BJ (cell line): ENCODE measurements at places on chromosomes 2 and 18. TPM values are rescaled to one million over a fixed set of nuclear protein-coding genes. Genes with fewer than 3 reads are reported as not detected.

DNA sequence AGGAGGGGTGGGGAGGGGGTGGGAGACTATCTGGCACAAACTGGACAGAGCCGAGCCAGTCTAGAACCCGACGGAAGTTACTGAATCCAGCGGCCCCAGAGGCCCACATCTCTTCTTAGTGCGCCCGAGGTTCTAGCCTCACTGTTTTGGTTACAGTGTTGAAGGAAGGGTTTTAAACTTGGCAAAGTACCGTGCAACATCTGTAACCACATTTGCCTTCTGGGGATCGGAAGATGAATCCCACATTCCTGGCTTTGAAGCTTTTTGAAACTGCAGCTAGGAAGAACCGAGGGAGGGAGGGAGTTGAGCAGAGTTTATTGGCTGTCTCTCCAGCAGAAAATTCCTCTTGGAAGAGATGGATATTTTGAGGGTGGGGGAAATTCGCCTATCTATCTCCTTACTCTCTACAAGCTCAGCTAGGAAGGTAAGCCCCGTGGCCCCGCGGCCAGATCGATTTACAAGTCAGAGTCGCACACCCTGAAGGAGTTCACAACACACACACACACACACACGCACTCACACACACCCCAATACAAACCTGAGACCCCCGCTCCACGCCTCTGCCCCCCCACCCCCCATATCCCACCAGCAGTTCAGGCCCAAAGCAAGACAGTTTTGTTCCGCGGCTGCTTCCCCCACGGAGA, 1.0 kb downstream of the ACVR1 start:
- peak; percentile 76 for DNase-seq

DNA sequence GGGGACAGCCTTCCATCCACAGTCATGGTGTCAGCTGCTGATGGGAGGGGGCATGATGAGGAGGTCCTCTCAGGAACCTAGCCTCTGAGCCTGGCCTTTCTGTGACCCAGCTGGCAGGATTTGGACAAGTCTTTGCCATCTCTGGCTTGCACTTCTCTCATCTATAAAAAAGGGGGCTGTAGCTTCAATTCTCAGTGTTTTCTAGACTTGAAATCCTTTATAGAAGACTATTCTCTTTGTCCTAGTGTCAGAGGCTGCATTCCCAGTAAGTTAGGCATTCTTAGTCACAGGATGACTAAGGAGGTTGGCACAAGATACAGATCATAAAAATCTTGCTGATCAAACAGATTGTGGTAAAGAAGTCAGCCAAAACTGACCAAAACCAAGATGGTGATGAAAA, 958.5 kb downstream of the CNTNAP5 start:
- peak; percentile 62 for DNase-seq

GRCh38 chr2:147543056-147543455, 301.8 kb upstream of the ACVR2A start:
- no peak for DNase-seq

DNA sequence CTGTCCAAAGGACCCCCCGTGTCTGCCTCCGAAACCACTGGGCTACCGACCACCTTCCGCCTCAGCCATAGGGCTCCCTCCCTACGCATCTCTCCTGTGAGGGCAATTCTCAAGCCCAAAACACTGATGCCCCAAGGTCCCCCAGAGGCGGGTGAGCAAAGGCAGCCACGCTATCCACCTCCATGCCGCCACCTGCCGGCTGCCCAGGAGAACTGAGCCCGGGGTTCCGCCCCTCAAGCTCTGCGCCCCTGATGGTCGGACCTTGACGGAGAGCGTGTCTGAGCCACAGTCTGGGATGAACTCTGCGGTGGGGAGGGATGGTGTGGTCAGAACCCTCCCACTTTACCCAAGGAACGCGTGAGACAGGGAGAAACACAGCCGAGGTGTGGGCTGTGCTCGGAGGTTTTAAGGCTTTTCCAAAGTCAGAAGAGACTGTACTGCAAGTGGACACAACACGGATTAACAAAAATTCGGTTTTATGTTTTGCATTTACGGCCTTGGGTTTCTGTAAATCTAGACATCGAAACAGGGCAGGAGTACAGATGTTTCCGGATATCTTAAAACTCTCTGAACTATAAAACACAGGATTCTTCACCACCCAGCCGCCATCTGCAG, 114.1 kb downstream of the ZNF516 start:
- DNase-seq: no peak

CYRIA gene
- polyA plus RNA-seq: not detected in 2 replicates

SPTBN1 gene
- 33.8 and 39.1 TPM in 2 replicates for polyA plus RNA-seq
